ENCODE measurements at places on chromosomes 6 and 20.
A peak's percentile ranks its signal among the peaks of the same experiment; 100 is the strongest.

- no peak for DNase-seq
Measured at GRCh38 chr6:53910834-53911233, 116.0 kb downstream of the LRRC1 start.

DNA sequence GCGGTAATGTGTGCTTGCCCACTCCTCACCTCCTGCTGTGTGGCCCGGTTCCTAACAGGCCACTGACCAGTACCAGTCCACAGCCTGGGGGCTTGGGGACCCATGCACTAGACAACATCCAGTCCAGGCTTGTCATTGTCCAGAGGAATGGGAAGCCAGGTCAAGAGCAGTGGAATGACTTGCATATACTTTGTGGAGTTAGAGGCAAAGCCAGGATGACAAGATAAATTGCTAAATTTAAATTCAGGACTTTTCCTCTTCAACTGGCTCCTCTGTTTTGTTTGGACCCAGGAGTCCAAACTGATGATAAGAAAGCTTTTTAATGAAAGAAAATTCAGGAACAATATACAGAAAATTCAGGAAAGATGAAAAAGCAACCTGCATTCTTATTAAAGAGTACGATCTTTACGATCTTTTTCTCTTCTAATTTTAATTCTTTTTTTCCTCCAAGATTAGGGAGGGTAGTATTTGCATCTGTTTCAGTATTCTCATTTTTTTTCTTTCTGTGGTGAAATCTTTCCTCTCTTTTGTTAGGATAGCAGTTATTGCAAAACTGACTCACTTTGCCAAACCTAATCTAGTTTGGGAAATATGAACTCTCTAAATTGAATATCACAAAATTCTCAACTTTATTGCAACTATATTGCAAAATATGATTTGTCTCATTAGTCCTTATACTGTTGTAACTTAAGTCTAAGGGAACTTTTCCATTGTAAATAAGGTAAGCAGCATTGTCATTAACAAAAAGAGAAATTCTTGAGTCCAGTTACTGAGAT, 48.2 kb downstream of the DCBLD1 start:
- DNase-seq: no peak

DNA sequence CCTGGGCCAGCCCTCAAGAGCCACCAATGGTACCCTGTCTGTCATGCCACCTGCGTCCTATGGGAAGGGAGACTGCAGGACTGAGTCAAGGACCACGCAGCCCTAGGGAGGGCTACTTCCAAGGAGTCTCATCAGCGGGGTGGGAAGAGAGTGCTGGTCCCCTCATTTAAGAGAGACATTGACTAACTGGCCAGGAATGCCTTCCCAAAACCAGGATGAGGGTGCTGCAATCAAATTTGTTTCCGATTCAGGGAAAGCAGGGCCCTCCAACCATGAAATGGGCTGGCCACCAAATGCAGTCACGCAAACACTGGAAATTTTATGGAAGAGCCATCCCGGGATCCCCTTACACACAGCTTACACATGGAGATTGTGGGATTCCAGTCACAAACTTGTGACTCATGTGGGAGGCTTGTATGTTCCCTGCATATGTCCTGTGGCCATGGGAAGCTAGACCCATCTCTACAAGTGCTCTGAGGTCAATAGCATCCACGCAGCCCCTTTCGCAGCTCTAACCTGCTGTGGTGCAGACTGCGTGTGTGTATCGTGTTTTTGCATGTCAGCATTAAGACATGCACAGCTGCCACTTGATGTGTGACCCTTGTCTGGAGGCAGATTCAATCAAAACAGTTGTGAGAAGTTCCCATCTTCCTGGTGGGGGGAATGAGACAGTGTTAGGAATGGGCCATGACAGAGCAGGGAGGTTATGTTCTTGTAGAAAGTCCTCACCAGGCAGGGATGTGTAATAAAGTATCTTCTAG, 53.0 kb upstream of the CST7 start:
- DNase-seq: no peak

- no peak for DNase-seq
Measured at GRCh38 chr20:52379723-52380336, 188.3 kb upstream of the ZFP64 start.

GRCh38 chr6:26553635-26554446, 15.7 kb downstream of the HMGN4 start:
- peak; percentile 88 for DNase-seq

- DNase-seq: no peak
Measured at GRCh38 chr6:13466304-13467215, 20.8 kb downstream of the GFOD1 start.

DNA sequence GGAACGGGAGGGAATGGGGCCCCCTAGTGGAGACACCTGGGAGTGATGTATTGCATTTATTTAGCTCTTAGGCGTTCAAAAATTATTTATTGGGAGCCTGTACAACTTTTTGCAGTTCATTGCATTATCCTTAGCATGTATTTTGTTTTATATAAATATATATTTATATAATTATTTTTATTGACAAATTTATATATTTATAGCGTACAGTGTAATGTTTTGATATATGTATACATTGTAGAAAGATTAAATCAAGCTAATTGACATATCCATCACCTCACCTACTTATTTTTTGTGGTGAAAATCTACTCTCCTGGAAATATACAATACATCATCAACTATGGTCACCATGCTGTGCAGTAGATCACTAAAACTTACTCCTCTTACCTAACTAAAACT, 975 bp downstream of the SIRT5 start:
- DNase-seq: no peak

- DNase-seq: no peak
Measured at GRCh38 chr6:165562421-165563090, 100.5 kb downstream of the PDE10A start.

- no peak for DNase-seq
Measured at GRCh38 chr6:12450467-12450866, 160.3 kb downstream of the EDN1 start.

DNA sequence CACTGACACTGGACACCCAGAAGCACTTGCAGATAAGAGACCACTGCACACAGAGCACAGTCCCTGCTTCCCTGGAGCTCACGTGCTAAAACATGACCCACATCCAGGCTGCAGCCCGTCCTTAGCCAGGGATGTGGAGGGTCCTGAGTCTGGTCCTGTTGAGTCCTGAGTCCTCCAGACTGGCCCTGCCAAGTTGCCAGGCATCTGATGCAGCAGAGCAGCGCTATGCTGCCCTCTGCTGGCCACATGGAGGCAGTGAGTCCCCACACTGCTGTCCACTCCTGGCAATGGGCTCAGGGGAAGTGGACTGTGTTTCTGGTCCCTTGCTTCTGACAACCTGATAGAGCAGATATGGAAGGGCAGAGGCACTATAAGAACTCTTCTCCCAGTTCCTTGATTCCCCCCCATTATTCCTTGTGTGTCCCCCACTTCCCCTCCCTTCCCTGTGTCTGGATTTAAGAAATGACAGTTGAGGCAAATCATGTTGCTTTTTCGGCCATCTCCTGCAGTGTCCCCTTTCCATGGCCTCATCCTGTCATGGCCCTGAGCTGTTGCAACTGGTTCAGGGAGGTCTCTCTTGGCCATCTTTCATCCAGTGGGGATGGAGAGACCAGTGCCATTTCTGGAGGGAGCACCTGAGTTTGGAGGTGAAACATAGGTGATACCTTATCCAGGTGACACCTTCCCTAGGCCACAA, 86.0 kb downstream of the DHX35 start:
- DNase-seq: no peak

DNA sequence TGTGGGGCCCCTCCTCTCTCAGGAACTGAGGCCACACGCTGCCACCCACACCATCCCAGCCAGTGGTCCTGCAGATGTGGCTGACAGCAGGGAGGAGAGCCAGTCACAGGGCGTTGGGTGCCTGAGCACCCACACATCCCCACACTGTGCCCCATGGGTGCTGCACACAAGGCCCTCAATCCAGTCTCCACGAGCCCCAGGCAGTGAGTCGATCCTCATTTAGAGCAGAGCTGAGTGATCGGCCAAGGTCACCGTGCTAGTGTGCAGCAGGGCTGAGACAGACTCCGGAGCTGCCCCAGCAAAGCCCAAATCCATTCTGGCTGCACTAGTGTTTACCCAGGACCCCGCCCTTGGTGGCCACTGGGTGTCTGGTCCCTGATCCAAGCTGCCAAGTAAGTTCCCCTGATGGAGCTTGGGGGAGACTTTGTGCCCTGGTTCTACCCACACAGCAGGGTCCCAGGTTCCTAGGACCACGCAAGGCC, 9.0 kb downstream of the C20orf203 start:
- no peak for DNase-seq

GRCh38 chr20:34088305-34089174, 23.5 kb downstream of the EIF2S2 start:
- no peak for DNase-seq

- DNase-seq: no peak
Measured at GRCh38 chr6:13462458-13463327, 24.7 kb downstream of the GFOD1 start.

GRCh38 chr6:144134737-144135136, 15.6 kb upstream of the STX11 start:
- DNase-seq: no peak

DNA sequence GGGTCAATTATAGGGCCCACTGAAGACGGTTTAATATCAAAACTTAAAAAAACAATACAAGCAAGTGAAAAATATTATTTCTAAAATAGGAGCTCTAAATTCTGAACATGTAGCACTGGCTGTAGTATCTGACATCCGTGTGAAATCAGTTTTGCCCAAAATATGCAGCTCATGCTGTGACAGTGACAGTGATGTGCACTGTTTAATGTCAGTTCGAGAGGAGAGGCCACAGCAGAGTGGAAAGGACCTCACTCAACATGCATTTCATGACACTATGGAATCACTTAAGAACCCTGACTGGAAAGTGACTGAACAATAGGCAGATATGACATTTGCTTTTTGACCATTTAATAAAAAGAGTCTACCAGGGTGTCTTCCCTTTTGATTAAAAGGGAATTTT, 397.0 kb downstream of the FRK start:
- DNase-seq: no peak

DNA sequence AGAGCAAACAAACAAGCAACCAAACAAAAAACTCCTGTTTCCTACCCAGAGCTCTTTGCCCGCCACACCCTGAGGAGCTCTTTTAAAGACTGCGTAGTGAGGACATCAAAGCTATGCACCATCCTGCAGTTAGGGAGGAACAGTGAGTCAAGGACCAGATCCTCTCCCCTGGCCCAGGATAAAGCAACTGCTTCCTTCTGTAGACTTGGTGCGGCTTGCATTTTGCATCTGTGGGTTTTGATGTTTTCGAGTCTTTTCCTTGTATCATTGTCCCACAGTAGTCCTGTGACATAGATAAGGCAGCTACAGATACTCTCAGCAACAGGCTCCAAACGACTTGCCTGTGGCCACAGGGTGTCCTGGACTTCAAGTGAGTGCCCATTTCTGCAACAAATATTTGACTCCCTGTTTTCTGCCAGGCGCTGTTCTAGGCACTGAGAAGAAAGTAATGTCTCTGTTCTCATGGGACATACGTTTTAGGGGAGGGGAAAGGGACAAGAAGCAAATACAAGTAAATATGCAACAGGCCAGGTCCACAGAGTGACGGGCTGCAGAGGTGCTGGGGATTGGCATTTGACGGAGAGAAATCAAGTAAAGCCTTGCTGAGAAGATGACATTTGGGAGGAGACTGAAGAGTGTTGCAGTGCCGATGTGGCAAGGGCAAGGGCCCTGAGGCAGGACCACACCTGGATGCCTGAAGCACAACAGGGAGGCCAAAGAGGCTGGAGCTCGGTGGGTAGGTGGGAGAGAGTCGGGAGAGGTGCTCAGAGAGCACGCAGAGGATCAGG, 35.9 kb upstream of the MAP3K4 start:
- no peak for DNase-seq

DNA sequence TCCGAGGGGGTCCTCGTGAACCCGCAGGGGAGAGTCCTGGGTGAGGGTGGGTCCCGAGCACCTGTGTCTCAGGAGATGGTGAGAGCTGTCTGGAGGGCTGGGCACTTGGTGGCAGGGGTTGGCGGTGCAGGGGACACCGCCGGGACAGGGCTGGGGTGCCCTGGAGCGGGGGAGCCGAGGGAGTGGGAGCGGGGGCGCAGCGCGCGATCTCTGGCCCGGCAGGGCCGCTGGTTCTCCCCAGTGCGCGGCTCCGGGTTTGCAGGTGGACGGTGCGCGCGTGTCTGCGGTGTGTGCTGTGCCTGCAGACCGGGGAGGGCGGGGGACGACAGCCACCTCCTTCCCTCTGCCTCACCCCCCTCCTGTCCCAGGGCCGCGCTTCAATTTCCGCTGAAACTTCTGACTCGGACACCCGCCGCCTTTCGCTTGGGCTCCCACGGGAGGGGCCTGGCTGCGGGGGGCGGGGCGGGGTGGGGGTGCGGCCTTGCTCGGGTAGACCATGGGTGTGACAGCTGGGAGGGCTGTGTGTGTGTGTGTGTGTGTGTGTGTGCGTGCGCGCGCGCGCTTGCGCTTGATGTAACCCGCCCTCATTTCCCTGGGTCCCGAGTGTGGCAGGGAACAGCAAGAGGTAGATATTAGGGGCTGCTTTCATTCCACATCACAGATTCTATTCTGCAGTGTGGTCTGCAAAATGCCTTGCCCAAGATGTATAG, 1.2 kb downstream of the TRIB3 start:
- no peak for DNase-seq

GRCh38 chr6:100719883-100720682, 161.0 kb downstream of the ASCC3 start:
- no peak for DNase-seq

- DNase-seq: no peak
Measured at GRCh38 chr6:20095436-20095835, 116.8 kb downstream of the MBOAT1 start.

DNA sequence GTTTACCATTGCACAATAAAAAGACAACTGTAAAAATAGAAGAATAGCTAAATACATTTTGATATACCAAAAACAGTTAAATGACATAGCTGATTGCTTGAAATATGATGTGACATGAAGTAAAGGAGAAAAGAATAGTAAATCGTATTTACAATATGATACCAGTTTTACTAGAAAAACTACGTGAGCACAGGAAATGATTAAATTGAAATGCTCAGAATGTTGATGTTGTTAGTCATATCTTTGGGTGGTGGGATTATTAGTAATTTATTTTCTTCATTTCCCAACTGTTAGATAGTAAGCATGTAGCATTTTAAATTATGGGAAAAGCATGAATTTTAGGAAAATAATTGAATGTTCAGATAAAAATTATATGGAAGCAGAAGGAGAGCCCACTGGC, 268.3 kb upstream of the TAB2 start:
- DNase-seq: no peak

GRCh38 chr20:63101781-63102720, 95.3 kb upstream of the BHLHE23 start:
- DNase-seq: no peak

GRCh38 chr6:110185879-110186278, 5.7 kb downstream of the CDC40 start:
- DNase-seq: no peak

DNA sequence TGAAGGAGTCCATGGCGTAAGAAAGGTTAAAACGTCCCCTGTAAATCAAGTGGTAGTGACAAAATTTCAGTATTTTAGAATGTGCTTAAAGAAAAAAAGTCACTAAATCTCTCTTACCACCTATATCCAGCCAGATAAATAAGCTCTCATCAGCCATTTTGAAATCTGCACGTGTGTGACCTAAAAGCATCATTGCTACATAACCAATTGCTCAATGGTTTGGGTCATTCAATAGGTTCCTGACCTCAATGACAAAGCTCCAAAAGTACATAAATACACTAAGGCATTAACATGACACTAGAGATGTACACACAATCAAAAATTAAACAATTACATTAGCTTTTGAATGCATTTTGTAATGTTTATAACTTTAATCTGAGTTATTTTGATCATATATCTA, 272.4 kb downstream of the GMDS start:
- no peak for DNase-seq
